ENCODE measurements at places on chromosomes 2 and 18.
A peak's percentile ranks its signal among the peaks of the same experiment; 100 is the strongest.

DNA sequence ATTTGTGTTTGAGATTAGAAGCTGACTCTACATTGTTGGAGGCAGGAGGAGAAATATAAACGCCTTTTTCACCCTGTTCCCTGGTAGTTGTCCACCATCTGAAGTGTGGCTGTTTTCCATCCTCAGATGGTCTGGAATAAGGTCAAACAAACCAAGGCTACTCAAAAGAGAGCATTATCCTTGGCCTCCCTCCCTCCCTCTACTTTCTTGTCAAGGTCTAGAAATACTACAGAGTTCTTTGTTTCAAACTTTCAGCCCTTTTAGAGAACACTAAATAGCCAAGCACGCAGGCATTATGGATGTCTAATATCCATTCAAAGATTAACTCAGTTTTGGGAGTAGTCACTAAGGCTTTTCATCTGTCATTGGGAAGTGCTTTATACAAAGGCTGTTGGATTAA, 215.8 kb upstream of the ITGA4 start:
- no peak for DNase-seq

DNA sequence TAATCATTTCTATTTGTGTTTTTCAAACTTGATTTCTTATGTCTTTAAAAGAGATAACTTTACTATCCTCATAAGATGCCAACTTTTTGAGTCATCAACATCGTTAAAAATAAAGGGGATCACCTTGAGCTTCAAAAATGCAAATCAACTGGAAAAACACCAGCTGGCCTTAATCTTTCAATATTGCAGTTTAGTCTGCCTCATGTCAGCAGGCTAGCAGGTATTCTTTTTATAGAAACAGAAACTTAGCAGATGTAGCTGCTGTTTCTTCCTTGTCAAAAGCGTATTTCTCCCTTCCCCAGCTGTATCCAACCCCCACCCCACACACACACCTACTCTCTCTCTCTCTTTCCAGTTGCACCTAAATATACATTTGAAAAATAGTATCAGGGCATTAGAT, 154.1 kb upstream of the ZNF804A start:
- DNase-seq, result no peak

GRCh38 chr2:231008131-231008530, 12.2 kb downstream of the SPATA3 start:
- no peak for DNase-seq

DNA sequence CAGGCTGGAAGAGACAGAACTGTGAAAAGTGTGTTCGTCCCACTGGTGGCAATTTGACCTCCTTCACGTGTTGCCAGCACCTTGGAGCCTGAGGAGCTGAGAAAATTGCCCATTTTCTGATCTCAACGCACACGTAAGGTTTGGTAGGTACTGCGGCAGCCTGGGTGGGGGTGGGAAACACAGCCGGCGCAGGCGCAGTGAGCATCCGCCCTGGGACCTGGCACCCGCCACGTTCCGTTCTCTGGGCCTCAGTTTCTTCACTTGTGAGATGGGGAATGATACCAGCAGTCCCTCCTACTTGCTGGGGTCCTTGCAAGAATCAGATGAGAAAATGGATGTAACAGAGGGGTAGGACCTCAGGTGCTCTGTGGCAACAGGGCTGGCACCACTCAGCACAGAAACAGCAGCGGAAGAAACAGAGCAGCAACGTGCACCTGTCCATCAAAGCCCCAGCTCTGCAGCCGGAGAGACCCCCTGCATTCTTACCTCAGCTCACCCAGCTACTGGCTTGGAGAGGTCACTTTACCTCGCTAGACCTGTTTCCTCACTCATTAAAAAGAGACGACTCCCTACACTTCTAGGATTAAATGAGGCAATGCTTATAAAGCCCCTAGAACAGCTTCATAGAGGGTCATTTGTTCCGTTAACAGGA, 458.0 kb upstream of the ID2 start:
- no peak for DNase-seq

DNA sequence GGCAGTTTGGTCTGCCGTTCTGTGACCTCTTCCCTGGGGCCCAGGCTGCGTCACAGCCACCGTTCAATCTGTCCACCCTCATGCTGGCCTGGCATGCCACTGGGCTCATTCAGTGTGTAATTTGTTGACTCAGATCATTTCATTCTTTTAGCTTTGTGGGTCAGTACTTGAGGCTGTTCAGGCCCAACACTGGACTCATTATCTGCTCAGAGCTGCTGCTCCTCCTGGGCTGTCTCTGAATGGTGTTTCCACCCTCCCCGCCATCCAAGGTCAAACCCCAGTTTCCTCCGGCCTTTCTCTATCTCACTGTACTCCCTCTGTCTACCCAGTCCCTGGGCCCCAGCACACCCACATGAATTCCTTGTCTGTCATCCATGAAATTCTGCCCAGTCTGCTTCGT, 152.4 kb upstream of the NCK2 start:
- DNase-seq, result peak; percentile 78

DNA sequence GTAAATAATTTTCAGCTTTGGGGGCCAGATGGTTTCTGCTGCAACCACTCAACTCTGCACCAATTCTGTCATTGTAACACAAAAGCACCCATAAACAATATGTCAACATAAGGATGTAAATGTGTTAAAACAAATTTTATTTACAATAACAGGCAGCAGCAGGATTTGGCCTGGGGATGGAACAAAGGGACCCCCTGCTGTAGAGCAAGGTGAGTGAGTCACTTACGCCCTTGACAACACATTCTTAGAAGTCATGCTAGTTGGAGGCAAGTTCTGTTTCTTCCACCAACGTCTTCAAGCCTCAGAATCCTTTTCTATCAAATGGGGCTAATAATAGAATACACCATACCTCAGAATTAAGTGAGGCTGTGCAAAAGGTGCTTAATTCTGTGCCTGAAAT, 610.2 kb upstream of the SYT4 start:
- DNase-seq, result no peak

GRCh38 chr2:86035376-86035882, 70.3 kb downstream of the POLR1A start:
- DNase-seq, result no peak

GRCh38 chr2:238462782-238463396, 36.2 kb downstream of the ASB1 start:
- peak; percentile 29 for DNase-seq

- DNase-seq, result no peak
Measured at GRCh38 chr18:57843386-57843785, 40.3 kb upstream of the ATP8B1 start.

- DNase-seq, result no peak
Measured at GRCh38 chr2:177908824-177909223, 163.8 kb downstream of the PDE11A start.

GRCh38 chr2:160837416-160837815, 322.8 kb upstream of the TANK start:
- DNase-seq, result no peak

DNA sequence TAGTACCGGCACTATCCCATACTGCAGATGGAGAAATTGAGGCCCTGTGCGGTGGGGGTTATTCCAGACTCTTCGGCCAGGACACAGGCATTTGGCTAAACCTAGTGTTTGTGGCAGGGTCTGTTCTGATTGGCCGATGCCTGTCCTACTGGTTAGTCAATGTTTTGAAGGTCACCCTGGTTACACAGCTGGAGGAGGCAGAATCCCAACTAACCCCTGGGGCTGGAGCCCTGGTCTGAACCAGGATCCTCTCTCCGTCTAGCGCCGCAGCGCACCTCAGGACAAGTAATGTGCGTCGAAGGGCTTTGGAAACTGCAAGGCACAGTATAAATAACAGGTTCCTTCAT, 19.4 kb downstream of the TEX44 start:
- peak; percentile 87 for DNase-seq

- DNase-seq, result no peak
Measured at GRCh38 chr2:66966631-66967030, 430.5 kb upstream of the ETAA1 start.

DNA sequence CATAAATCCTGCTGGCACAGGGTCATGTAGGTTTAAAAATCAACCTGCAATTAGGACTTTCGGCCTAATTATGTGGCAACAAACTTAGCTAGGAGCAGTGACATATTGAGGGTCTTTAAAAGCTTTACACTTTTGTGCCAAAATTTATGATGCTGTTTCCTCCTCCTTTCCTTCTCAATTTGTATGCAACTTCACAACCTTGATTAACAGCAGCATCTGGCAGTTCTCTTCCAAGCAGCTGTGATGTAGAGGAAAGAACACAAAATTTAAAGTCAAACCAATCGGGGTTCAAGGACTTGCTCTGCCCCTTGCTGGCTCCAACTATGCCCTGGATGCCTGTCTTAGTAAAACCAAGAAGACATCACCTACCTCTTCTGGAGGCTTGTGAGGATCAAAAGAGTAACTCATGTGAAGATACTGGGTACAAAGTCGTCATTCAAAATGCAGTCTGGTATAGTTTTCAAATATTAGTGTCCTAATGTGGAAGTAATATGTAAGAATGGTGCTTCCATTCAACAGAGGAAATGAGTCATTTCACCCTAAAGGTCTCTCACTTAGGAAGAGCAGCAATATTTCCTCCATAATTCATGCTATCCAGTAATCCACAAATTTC, 94.7 kb downstream of the ANKRD44 start:
- no peak for DNase-seq

GRCh38 chr2:58895857-58896256, 654.7 kb upstream of the FANCL start:
- DNase-seq, result no peak

DNA sequence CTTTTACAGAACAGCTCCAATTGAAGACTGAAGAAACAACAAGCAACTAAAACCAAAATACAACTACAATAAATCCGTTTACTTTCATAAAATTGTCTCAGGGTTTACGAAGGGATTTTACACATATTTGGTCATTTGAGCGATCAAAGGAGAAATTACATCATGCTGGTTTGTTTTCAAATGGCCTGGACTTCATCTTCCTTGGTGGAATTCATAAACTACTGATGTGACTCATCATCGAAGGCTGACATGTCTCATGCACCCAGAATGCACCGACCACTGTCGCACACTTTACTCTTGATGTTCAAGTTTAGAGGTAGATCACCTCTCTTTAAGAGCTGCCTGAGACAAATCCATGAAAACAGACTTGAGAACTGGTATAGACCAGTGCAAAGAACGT, 25.6 kb upstream of the PMAIP1 start:
- peak; percentile 91 for DNase-seq

DNA sequence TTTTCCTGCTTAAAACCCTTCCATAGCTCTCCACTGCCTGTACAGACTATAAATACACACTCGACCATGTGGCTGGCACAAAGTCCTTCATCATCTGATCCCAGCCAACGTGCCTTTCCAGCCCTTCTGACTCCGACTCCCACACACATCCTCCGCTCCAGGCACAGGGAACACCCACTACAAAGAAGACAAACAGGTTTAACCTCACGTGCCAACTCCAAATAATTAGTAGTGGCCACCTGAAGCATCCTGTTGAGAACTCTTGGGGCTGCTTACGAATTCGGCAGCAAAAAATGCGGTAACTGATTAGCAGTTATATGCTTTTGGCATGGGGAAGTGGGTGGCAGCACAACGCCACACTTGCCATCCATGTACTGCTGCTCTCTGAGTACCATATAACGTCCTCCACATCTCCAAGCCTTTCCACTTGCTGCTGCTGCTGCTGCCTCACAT, 12.1 kb downstream of the SPIRE1 start:
- DNase-seq, result no peak

GRCh38 chr18:36752929-36753865, 75.6 kb downstream of the TPGS2 start:
- no peak for DNase-seq

- DNase-seq, result no peak
Measured at GRCh38 chr2:185695711-185696235, 42.8 kb upstream of the FSIP2 start.

- DNase-seq, result peak; percentile 26
Measured at GRCh38 chr2:164910101-164910899, 45.0 kb downstream of the SLC38A11 start.

DNA sequence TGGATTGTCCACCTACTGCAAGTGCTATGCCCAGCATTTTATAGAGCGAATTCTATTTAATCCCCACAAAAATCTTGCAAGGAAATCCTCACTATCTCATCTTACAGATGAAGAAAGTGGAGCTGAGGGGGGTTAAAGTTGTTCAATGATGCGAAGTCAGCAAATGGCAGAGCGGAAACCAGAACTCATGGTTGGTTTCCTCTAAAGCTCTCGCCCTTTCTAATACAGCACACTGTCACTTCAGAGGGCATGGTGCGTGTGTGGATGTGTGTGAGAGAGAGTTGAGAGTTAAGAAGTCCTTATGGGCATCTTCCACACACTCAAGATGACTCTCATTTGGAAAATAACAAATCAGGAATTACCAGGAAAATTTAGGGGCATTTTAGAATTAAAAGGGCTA, 78.4 kb downstream of the TGFA start:
- DNase-seq, result no peak

DNA sequence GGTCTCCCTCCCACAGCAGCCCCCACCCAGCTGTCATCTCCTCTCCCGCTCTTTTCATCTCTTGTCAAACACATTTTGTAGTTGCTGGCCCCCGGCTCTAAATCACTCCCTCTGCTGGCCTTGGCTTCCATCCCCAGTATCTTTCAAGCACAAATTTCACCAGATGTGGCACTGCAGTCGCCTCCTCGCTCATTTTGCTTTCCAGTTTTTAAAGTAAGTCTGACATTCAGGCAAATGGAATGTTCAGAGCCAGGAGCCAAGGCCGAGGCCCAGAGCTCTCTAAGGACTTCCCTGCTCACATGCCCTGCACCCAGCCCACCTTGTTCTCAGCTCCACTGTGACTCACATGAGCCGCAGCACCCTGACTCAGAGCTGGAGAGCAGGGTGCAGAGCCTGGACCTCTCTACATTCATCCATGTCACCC, 158.4 kb downstream of the GALNT14 start:
- peak; percentile 93 for DNase-seq

DNA sequence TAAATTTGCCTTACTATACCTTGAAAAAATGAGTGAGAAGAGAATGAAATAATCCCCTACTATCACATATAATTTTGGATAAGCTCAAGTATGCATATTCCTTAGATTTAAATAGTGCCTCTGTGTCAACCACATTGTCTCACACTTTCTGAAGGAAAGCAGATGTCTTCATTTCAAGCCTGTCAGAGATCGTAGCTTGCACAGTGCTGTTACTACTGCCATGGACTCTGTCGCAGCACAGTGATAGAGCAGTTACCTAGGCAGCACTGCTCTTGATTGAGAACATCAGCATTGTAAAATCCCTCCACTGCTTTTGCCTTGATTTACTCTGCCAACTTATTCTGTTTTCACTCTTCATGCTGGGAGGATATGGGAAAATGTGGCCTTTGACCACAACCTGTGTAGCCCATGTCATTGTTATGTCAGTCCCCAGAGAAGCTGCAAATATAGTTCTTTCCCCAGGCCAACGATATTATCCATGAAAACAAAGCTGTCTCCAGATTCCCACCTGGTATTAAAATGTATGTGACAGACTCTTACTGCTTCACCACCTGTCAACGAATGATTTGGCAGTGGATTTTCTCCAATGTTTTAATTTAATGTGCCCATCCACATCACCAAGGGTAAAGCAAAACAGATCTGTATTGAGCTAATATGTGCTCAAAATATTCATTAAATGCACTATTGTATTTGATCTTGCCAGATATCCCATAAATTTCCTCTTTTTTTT, 675.7 kb downstream of the METTL4 start:
- no peak for DNase-seq

DNA sequence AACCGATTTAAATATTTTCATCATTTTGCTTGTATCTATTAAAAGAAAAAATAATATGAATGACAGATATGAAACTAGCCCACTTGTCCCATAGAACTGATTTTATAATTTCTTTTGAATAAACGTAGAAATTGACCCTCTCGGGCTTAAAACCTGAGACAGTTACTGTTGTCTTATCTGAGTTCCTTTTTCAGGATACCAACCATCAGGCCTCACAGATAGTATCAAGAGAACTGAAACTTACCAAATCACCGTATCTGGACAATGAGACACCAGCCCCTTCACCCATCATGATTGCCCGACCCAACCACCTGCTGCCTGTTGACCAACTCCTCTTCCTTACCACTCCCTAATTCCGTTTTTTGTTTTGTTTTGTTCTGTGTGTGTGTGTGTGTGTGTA, 53.7 kb downstream of the LCLAT1 start:
- no peak for DNase-seq

Measured in kidney glomerular epithelial cell (primary cell).